ENCODE measurements at places on chromosomes 1 and 21. TPM values are rescaled to one million over a fixed set of nuclear protein-coding genes. Genes with fewer than 3 reads are reported as not detected.
A peak's percentile ranks its signal among the peaks of the same experiment; 100 is the strongest.

DNA sequence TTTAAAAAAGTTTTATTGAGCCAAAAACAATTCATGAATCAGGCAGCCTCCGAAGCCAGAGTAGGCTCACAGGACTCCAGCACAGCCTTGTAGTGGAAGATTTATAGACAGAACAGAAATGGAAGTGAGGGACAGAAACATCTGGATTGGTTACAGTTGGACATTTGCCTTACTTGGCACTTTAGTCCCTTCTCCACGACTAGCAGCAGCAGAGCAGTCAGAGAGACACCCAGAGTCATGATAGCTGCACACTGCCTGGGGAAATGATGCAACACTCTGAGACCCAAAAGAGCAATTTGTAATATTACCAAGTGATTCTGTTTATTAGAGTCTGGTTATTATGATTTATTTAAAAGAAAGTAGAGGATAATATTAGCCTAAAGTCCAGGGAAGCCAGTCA lies 72.2 kb upstream of the KRTAP11-1 start:
- no peak for DNase-seq

- DNase-seq = no peak
Observed at GRCh38 chr21:44540741-44541288, 820 bp upstream of the KRTAP10-1 start.

DNA sequence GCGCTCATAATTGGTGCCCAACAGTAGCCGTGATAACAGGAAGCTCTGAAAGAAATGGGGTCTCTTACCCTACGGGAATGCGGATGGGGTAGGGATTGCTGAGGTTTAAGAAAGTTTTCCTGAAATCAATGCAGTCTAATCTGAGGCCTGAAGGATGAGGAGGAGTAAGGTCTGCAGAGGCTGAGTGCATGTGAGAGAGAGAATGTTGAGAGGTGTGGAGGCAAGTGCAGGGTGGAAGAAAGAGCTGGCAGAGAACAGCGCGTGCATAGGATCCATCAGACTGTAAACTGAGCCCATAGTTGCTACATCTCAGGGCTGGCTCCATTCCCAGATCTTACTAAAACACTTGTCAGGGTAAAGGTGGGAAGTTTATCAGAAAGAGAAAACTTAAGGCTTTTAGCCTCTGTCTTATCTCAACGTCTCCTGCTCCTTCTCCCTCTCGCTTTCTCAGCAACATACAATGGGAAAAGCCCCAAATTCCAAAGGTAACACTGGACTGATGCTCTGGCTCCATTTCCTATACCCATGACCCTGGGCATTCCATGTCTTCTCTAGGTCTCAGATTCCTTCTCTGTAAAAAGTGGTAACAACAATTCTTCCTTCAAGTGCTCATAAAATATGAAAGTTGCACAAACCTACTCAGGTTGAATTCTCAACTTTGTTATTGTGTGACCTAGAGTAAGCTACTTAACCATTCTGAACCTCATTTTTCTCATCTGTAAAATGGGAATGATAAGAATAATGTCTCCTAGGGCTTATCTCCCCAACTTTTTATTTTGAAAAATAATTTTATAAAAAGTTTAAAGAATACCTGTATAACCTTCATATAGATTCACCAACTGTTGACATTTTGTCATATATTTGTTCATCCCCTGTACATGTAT lies 75.2 kb downstream of the SH3GLB1 start:
- DNase-seq = no peak

DNA sequence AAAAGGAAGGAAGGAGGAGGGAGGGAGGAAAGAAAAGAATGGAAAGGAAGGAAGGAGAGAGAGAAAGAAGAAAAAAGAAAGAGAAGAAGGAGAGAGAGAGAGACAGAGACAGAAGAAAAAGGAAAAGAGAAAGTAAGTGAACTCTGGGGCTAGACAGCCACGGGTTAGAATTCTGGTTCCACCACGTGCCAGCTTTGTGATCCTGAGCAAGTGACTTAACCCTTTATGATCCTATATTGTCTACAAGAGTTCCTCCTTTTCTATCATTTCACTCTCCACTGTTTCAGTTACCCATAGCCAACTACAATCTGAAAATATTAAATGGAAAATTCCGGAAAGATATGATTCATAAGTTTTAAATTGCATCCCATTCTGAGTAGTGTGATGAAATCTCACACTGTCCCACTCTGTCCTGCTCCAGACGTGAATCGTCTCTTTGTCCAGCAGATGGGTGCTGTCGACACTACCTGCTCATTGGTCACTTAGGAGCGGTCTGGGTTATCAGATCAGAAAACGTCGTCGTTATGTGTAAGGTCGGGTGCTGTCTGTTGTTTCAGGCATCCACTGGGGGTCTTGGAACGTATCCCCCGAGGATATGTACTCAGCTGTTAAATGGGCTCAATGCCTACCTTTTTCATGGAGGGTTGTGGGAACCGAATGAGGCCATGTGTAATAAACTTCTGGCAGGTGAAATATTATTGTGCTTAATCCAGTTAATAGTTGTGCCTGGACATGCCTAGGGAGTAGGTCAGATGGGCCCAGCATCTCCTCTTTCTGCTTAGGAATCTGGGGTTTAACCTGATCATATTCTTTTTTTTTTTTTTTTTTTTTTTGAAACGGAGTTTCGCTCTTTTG lies 19.1 kb downstream of the TMEM51 start:
- DNase-seq = no peak

GRCh38 chr21:39533545-39534380 lies 79.0 kb upstream of the B3GALT5 start:
- DNase-seq = no peak

GRCh38 chr1:33190701-33191100 lies 8.9 kb upstream of the TRIM62 start:
- DNase-seq = no peak

DNA sequence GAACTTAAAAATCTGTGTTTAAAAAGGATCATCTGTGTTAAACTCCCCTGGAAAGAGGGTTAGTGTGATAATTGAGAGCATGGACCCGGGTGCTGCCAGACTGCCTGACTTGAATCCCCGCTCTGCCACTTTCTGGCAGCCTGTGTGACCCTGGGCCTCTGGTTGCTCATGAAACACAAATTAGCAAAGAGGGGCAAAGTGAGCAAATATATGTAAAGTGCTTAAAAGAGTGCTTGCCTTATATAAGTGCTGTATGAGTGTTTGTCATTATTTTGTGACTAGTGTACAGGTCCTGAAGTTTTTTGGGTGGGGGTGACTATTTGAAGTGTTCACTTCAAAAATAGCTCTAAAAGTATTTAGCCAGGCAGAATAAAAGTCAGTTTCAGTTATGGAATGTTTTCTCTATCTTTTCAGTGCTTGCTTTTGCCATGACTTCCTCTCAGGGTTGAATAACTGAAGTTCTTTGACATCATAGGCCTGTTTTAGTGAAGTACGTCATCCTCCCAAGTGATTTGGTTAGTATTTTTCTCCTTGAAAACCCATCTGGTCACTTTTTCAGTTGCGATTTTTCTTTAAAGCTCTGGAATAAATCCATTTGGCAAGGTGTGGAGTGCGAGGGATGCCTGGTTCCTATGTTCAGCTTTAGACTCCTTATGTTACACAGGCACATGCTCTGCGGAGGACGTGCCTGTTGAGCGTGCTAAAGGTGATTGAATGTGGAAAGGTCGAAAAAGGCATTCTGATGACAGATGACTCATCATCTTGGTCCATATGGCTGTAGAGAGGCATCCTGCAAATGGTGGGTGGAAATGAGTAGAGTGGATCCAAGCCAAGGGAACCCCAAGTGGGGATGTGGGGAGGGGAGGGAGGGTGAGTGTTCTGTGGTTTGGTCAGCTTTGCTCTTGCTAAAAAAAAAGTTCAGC lies 47.8 kb downstream of the AK4 start:
- DNase-seq = no peak

- no peak for DNase-seq
Observed at GRCh38 chr1:243438146-243438545, 182.3 kb downstream of the SDCCAG8 start.

- DNase-seq = no peak
Observed at GRCh38 chr1:5757187-5757805, 234.9 kb downstream of the NPHP4 start.

- no peak for DNase-seq
Observed at GRCh38 chr1:84933011-84933611, 40.1 kb upstream of the LPAR3 start.

DNA sequence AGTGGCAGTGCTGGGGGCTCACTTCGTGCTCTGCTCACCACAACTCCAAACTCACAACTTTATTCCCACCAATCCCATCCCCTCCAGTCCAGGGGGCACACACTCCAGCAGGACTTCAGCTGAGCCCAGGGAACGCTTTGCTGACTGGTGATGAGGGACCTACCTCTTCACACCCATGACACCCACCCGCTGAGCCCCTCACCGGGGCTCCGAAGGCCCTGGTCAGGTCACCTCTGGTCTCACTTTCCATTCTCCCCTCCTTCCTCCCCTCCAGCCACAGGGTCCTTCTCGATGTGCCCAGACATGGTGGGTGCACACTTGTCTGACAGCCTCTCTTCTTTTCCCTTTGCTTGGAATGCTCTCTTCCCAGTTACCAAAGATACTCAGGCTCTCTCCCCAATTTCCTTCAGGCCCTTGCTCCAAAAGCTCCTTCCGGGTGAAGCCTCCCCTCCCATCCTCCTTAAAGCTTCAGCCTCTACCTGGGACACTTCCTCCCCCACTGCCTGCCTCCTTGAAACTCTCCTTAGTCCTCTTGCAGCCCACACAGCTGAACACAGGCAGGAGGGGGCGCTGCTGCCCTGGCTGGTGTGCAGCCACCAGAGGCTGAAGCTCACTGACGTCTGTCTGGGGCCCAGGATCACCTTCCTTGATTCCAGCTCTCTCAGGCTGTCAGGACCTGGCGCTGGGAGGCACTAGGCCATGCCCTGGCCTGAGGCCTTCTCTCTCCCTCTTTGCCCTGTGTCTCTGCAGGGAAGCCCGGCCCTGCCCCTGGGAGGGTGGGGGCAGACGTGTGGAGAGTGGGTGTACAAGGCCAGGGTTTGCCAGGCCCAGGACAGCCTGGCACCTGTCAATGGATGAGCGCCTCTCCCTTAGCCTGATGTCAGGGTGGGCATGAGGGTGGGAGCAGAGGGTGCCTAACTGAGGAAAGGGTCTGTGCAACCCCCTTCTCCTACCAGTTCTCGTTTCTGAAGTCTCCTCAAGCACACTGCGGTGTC lies 1.6 kb downstream of the KCNE1 start:
- peak; percentile 88 for DNase-seq

DNA sequence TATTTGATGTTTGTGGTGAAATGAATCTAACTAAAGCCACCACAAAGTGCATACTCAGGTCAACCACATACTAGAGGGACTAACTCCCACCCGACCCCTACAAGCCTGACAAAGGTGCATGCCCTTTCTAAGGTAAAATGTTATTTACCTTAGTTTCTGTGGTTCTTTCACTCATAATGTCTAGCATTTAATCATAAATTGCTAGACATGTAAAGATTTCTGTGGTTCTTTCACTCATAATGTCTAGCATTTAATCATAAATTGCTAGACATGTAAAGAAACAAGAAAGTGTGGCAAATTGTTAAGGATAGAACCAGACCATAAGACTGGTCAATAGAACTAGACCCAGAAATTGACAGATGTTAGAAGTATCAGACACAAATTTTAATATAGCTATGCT lies 193.0 kb upstream of the PBX1 start:
- no peak for DNase-seq

Gene TEDDM1
- not detected for total RNA-seq

Gene SPRR2F
- total RNA-seq = not detected

Gene IL12RB2
- 0.74 TPM for total RNA-seq

Gene CELF3
- not detected for total RNA-seq

Gene VSIG8
- total RNA-seq = not detected
